HFF-Myc (cell line): ENCODE measurements at places on chromosomes 6 and 20.

DNA sequence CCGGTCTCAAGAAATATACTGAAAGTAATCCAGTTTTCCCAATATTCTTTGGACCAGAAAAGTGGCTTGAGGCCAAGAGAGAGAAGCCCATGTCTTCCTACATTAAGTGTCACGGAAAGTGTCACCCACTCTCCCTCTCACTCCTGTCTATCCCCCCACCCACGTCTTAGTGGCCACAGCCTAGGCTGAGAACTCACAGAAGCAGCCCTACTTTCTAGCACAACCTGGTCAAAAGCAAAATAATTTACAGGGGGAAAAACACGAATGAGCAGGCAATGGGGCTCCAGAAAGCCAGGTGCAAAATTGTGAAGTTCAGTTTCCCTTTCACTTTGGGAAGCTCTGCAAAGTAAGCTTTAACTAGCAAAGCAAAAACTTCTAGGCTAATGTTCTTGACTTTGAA is 118.0 kb downstream of the OPRM1 start:
- no peak for DNase-seq

DNA sequence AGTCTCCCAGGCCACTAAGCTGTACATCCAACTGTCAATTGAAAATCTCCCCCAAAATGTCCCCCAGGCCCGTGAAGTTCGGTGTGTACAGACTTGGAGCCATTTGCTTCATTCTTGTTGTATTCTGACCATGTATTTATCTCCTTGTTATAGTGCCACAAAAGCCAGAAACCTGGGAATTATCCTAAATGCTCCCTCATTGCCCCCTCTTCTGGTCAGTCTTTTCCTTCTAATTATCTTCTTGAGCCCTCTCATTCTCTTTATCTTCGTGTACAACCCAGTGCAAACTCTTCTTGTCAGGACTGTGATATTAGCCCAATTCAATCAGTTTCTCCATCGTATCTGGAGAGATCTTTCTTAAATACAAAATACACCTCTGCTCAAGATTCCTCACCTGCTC is 64.7 kb downstream of the RFX6 start:
- DNase-seq = no peak

DNA sequence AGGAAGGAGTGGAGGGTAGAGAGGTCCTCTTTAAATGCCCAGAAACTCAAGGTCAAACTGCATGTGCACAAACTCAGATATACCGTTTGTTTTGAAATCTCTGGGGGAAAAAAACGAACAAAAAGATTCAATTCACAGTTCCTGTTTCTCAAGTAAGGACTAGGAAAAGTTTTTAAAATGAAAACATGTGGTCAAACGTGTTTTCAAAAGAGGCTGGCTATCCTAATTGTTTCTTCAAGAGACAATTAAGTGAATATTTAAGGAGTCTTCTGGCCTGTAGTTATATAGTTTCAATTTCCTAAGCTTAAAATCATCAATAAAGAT is 3.1 kb downstream of the RSPO3 start:
- DNase-seq = no peak

DNA sequence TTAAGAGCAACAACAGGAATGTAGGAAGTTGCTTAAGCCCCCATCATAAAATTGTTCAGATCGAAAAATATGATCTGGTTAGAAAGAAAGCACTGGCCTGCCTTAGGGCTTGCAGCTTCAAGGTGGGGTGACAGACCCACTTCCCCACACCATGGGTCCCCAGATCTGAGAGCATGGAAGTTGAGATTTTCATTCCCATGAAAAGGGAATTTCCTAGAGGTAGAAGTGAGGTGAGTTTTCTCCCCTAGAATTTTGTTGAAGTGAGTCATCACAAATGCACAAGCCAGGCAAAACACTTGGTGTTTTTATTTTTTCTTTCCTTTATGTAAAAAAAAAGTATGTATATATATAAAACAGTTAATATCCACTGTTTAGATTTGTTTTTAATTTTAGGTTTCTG is 213.6 kb upstream of the SUPT3H start:
- DNase-seq = no peak

DNA sequence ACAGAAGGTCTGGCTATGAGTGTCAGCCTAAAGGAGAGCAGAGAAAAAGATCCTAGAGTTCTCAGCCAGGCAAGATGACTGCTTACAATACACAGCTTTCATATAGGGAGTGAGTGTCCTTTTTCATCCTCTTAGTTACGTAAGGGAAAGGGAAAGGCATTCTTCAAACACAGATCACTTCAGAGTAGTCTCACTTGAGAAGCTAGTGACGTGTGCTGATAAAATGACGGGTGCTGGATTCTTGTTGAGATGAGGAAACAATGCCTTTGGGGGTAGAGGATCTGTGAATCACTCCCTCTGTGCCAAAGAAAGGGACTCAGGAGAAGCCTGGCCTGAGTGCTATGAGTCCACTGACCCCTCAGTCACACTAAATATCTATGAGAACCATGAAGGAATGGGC is 117.3 kb downstream of the QRSL1 start:
- DNase-seq = no peak

DNA sequence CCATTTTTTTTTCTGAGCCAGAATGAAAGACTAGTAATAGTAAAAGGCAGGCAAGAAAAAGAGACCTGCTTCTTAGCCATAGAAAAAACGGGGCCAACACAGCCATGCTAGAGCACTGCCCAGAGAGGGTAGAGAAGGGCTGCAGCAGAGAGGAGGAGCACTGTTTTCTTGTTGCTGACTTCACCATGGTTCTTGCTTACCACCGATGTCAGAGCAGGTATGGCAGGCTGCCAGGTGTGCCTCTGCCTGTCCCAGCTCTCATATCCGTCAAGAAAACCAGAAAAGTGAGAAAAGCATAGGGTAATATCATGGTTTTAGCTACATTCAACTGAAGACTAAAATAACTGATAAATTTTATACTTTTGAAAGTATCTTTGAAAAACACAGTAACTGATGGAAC is 60.7 kb downstream of the DTNBP1 start:
- no peak for DNase-seq

- no peak for DNase-seq
These were observed 4.8 kb upstream of the NHSL1 start for GRCh38 chr6:138503881-138504680.

DNA sequence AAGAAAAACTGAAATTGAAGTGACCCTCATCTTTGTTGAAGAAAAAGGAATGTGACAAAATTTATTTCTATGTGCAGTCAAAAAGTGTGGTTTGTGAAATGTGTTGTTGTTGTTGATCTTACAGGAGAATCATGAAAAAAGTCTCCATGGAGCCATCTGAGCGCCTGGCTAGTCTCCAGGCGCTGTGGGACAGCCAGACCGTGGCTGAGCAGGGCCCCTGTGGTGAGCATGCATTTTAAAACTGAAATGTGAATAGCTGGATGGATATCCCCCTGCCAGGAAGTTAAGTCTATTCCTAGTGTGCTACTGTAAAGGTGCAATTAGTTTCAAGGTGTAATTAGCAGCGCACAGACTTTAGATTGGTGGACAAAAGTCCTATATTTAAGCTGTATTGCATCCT is 170.6 kb downstream of the CARMIL1 start:
- DNase-seq = no peak

GRCh38 chr6:14425805-14426204 is 308.2 kb downstream of the CD83 start:
- DNase-seq = no peak

DNA sequence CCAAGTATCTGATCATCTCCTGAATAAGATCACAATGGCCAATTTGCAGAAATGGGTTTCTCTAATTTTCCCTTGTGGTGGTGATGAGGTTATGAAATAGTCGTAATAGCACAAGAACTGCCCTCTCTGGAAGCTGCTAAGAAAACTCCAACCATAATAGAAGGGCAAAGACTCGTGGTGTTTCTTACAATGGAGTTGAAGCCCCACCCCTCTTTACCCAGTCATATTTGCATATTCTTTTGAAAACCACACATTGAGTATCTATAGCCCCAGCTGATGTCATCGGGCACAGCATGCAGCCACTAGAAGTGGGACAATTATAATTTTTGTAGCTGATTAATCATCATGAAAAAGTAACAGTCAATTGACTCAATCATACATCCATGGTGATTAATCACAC is 452.1 kb upstream of the POU3F2 start:
- no peak for DNase-seq

- no peak for DNase-seq
These were observed 713 bp upstream of the ELMO2 start for GRCh38 chr20:46406986-46407670.

DNA sequence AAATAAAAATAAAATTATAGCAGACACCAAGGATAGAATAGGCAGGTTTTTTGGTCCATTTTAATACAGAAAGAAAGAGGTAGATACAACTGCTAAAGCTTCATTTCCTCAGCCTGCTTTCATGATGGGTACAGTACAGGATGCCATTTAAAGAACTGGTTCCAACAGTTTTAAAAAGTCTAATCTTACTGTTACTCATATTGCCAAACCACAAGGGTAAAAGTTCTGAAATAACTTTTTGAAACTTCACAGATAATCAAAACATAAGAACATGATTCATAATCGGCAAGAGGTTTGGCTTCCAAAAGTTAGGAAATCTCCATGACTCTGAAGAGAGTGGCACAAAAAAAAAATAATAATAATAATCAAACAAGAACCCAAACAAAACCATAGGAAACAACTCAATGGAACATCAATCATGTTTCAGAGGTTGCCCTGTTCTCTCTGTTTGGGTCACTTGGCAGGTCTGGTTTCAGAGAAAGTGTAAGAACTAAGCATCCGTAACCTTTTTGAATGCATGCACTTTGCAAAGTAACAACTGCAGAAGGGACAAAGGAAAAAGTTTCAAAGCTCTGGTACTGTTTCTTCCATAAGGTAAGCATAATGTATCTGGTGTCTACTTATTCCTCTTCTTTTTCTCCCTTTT is 79.7 kb downstream of the SMLR1 start:
- no peak for DNase-seq

DNA sequence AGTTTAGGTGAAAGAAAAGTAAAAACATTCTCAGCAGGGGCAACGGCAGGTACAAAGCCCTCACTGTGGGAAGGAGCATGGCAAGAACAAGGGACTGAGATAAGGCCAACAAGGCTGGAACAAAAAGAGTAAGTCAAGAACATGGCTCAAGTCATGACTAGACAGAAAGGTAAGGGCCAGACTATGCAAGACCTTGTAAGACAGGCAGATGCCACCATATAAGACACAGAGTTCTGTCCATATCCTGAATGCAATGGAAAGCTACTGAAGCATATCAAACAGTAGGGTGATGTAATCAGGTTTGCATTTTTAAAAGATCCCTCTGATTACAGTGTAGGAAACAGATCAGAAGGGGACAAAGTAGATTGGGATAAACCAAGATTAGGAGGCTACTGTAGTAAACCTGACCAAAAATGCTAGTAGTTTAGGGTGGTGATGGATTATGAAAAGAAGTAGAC is 5.5 kb downstream of the REV3L start:
- DNase-seq = no peak

- DNase-seq = no peak
These were observed 6.2 kb downstream of the PKHD1 start for GRCh38 chr6:52081237-52081636.
